NCI-H1092 (cell line): ENCODE measurements at places on chromosomes 3 and 15.

- no peak for DNase-seq
These were observed 21.0 kb downstream of the CTDSPL start for GRCh38 chr3:37882711-37883110.

GRCh38 chr15:61556037-61556648 is 327.0 kb upstream of the RORA start:
- DNase-seq: no peak

GRCh38 chr3:82940124-82940523 is 1178.7 kb upstream of the GBE1 start:
- no peak for DNase-seq

GRCh38 chr3:13866041-13866965 is 13.6 kb downstream of the WNT7A start:
- DNase-seq: no peak

DNA sequence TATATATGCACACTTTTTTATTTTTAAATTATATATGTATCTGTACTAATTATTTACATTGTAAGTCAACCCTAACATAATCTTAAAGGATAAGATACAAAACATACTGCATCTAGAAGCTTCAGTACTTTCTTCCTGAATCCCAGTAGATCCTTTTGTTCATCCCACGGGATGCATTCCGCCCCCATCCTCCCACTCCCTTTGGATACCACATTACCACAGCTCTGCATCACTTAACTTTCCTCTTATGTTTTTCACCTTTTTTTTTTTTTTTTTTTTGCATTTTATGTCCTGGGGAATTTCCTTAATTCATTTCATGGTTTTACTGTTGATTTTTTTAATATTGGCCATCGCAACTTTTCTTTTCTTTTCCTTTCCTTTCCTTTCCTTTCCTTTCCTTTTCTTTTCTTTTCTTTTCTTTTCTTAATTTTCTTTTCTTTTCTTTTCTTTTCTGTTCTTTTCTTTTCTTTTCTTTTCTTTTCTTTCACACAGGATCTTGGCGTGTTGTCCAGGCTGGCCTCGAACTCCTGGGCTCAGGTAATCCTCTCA is 3.0 kb downstream of the OPA1 start:
- no peak for DNase-seq

GRCh38 chr3:38960042-38960622 is 91.6 kb downstream of the SCN11A start:
- no peak for DNase-seq

- no peak for DNase-seq
These were observed 703.8 kb upstream of the NR2F2 start for GRCh38 chr15:95626501-95627361.

DNA sequence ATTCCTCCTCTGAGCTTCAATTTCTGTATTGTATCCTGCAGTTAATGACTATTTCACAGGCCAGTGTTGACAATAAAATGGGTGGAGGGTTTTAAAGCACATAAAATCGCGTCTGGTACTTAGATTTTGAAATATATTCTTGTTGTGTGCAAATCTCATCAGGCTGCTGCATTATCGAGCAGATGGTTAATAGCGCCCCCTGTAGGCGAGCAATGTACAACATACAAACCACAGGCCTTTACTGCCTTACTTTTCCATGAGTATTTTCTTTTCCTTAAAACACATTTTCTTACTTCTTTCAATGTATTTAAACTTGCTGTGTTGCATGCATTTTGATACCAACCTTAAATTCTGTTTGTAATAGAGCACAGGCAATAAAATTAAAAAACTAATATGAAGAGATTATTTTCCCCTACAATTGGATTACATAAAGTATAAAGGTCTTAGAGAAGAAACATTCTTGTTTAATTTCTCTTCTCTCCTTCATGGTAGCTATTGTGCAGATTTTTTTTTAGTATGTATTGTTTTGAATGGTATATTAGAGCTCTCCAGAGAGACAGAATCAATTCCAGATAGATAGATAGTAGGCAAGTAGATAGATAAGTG is 608.4 kb downstream of the CADM2 start:
- DNase-seq: no peak

DNA sequence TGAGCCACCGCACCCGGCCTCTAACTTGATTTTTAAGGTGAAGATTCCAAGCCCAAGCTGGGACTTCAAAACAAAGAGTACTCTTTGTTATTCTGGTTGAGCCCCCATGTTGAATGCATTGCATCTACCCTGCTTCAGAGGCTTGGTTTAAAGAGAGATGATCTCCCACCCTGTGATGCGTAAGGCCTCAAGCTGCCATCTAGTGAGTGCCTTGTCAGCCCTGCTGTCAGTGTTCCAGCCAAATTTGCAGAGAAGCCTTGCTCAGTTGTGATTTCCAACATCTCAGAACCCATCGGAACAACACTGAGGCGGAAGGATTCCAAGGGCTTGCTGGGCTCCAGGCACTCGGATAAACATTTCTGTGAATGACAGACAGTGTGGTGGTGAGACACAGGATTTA is 210.7 kb upstream of the RGMA start:
- DNase-seq: no peak

DNA sequence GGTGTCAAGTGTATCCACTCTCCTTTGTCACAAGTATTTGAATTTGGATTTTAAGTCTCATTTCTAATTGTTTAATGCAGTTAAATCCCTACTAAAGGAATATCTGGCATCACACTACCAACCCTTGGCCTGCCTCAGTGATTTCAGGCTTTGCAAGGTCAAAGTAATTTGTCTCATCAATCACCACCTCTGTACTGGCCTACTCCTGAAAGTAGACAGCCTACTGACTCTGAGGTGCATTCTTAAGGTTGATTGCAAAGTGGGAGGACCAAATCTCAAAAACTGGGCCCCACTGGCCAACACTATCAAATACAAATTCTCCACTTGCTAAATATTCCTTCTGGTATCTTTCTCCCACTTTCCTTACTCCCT is 851 bp upstream of the TEX55 start:
- no peak for DNase-seq

DNA sequence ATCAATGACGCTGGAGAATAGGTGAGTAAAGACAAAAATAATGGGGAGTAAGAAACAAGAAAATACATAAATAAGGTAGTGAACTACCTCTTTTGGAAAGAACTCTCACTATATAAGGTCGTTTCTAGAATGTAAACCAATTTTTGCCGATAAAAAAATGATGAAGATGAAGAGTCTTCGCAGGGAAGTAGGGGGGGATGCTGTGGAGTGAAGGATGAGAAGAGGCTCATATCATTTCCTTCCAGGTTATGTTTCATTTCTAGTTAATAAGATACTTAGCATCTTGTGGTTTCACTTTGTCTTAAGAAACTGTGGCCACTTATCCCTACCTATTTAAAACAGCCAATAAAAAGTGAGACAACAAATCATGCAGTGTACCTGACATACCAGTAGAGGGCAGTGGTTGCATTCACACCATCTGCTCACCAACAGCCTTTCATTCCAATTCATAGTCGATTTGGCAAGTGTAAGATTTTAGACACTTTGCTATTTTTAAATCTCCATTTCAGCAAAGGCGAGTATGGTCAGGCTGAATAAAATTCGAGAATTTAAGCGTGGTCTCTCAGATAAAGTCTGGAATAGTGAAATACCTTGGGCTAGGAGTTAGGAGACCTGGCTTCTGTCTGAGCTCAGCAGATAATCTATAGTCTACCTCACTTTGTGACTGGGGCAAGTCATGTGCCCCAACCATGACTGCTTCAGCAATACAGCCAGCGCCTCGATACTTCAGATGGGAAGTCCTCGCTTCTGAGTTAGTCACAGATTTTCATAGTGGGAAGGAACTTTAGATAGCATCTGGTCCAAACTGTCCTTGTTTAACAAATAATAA is 28.9 kb upstream of the ICE2 start:
- DNase-seq: no peak

GRCh38 chr3:166580561-166580960 is 743.3 kb upstream of the BCHE start:
- DNase-seq: no peak

- DNase-seq: no peak
These were observed 2.9 kb downstream of the FAM240A start for GRCh38 chr3:46615050-46615775.

DNA sequence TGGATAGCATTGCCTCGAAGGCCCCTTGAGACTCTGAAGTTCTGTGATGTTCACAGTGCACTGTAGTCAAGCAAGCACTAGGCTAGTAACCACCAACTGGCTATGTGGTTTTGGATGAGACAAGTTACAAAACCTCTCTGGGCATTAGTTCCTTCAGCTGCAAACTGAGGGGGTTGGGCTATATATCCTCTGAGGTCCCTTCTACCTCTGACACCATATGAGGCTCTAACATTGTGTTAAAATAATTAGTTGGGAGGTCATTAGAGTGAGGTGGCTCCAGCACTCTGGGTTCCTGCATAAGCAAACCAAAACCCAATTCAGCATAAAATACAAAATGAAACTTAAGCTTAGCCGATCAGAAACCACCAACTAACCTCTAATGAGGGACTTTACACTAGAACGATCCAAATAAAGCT is 209.5 kb upstream of the LRRN1 start:
- DNase-seq: no peak

DNA sequence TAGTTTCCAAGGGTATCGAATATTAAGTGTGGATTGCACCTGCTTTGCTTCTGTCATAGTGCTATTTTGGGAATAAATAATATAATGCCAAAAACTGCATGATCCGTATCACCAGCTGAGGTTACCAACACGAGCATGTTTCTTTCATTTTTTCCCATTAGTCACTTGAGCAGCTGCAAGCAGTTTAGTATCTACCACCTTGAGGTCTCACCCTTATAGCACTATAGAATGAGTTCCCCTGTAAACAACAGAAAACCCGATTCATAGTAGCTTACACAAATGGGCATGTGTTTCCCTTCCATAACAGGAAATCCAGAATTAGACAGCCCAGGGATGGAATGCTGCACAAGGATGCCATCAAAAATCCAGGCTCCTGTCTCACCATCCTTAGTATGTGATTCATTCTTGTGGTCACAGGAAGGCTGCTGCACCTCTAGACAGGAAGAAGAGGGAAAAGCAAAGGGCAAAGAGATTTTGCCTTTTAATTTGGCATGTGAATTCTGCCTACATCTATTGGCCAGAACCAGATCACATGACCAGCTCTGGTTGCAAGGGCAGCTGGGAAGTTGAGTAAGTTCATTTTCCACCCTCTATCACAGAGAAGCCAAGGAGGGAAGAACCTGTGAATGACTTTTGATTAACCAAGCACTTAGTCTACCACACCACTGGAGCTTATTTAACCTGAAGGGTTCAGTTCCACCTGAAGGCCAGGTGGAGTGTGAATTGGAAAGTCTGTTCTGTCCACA is 91.3 kb upstream of the SLC25A36 start:
- no peak for DNase-seq

- DNase-seq: no peak
These were observed 9.0 kb upstream of the ANXA2 start for GRCh38 chr15:60406513-60407414.

DNA sequence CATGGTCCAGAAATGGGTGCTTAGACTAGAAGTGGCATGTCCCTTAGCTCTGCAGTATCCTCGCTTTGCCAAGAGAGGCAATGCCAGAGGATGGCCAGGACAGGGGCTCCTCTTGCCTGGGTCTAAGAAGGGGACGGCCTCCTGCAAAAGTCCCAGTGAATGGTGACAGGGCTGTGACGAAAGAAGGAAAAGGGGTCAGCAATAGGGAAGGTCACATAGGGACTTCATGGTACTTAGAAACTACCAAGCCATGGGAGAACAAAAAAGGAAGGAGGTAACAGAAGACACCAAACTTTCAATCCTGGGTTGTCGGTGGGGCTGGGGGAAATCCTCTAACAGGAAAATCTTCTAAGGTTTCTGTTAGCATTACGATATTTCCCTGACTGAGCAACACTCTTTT is 36.2 kb upstream of the ATOSA start:
- no peak for DNase-seq

- DNase-seq: no peak
These were observed 15.6 kb downstream of the SNAP23 start for GRCh38 chr15:42511007-42511391.

- no peak for DNase-seq
These were observed 63.3 kb downstream of the ATP8B4 start for GRCh38 chr15:50055750-50056157.

DNA sequence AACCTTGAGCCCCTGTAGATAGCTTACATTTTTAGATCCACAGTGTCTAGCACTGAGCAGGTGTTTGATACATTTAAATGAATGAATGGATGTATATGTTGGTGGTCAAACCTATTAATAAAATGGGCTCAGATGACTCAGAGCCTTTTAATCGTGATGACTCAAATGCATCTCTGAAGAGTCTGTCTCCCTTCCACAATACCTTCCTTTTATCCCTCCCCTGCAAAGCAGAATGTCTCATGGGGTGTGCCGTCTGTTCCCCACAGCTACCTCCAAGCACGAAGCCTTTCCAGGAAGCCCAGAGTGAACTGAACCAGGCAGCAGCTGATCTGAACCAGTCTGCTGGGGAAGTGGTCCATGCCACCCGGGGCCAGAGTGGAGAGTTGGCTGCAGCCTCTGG is 303.5 kb upstream of the TPM1 start:
- DNase-seq: no peak

- DNase-seq: no peak
These were observed 8.0 kb upstream of the SACM1L start for GRCh38 chr3:45681221-45681620.

DNA sequence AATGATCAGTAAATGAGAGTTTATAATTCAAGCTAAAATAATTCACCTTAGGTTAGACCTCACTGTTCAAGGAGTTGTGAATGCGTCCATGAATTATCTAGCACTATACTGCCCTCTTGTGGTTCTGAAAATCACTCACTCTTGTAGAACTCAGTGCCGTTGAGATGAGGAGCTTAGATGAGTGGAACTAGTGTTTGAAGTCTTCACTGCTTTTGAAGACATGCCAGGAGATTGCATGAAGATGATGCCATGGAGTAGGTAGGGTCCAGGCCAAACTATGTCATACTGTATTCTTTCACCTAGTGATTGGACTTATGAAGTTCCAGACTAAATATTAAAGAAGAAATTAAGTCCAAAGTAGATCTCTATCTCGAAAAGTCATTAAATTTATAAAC is 28.8 kb downstream of the LYSMD4 start:
- DNase-seq: peak; percentile 56

- no peak for DNase-seq
These were observed 13.7 kb upstream of the HEG1 start for GRCh38 chr3:125069452-125069851.

GRCh38 chr3:112931736-112932521 is 43.0 kb downstream of the CD200R1 start:
- DNase-seq: no peak

GRCh38 chr15:63291507-63291906 is 14.1 kb downstream of the APH1B start:
- DNase-seq: no peak

DNA sequence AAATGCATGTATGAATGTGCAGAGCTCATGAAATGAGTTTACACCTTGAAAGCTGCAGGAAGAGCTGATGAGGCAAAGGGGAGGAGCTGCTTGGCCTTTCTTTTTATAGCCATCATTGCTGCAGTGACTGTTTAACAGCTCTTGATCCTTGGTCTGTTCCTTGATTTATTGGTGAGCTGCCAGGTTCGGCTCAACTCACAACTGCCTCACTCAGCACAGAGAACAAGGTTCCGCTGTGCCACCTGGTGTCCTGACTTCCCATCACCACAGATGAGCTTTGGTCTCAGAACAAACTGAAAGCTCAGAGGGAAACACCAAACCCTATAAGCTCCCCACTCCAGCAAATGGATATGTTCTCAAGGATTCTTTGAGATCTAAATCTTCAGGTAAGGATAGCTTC is 626.1 kb downstream of the MAGI1 start:
- DNase-seq: peak; percentile 1

GRCh38 chr3:177721864-177722785 is 524.8 kb upstream of the TBL1XR1 start:
- no peak for DNase-seq

- DNase-seq: no peak
These were observed 1109.1 kb downstream of the OTOL1 start for GRCh38 chr3:162605651-162606204.

- DNase-seq: no peak
These were observed 21.4 kb upstream of the JMJD7 start for GRCh38 chr15:41806291-41807181.
